ENCODE measurements at places on chromosomes 1 and 21. TPM values are rescaled to one million over a fixed set of nuclear protein-coding genes. Genes with fewer than 3 reads are reported as not detected.

Gene WLS
- total RNA-seq = not detected

Gene IFI44L
- 443 TPM for total RNA-seq

Gene GPR161
- 0.37 TPM for total RNA-seq

Gene TMPRSS15
- total RNA-seq = not detected

Gene SLC44A5
- 0.23 TPM for total RNA-seq

Gene DHCR24
- 187 TPM for total RNA-seq

Gene ORC1
- total RNA-seq = 42.2 TPM

Gene SLC1A7
- not detected for total RNA-seq

Gene C2CD4D
- total RNA-seq = 0.33 TPM

Gene SNX7
- total RNA-seq = not detected

Gene CRP
- total RNA-seq = not detected

Gene TEKT2
- total RNA-seq = not detected

Gene PADI3
- total RNA-seq = not detected

Gene PLXNA2
- 0.26 TPM for total RNA-seq

Gene EEIG2
- 11.9 TPM for total RNA-seq

Gene S100A14
- not detected for total RNA-seq

Gene KRTAP19-3
- total RNA-seq = not detected

Gene NME7
- total RNA-seq = 21.8 TPM

Gene LENEP
- 0.91 TPM for total RNA-seq

Gene C1orf226
- not detected for total RNA-seq

Gene CCDC185
- total RNA-seq = not detected

Gene DIO1
- total RNA-seq = not detected

Gene CYP4X1
- total RNA-seq = not detected
